ENCODE measurements at places on chromosomes 3 and 15. TPM values are rescaled to one million over a fixed set of nuclear protein-coding genes. Genes with fewer than 3 reads are reported as not detected.

LINGO1 gene
- total RNA-seq, result not detected

CHRD gene
- total RNA-seq, result not detected

LRRC3B gene
- total RNA-seq, result not detected

AGTR1 gene
- total RNA-seq, result not detected

ISLR gene
- not detected for total RNA-seq

FNDC3B gene
- 21.6 TPM for total RNA-seq

GABPB1 gene
- total RNA-seq, result 38.1 TPM

DNA sequence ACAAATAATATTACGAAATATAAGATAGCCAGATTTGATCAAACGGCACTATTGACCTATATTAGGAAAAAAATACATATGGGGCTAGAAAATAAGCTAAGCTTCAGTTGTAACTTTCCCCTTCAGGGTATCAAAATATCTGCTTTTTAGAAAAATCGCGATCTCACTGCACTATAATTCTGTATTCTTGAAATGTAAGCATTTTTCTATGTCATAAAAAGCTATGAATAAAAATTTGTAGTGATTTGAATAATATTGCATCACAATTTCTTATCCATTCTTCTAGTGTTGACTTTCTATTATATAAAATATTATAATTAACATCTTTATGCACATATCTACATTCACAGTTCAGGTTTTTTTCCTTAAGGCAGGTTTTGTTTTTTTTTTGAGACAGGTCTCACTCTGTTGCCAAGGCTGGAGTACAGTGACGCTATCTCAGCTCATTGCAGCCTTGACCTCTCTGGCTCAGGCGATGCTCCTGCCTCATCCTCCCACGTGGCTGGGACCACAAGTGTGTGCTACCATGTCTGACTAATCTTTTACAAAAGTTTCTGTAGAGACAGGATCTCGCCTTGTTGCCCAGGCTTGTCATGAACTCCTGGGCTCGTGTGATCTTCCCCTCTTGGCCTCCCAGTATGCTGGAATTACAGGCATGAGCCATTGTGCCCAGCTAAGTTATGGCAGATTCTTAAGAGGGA is 21.6 kb downstream of the EMC4 start:
- H3K4me1 ChIP-seq, result peaks cover 7% of the 10 kb centered on the region
- no peak for DNase-seq
- H3K4me3 ChIP-seq, result no peak overlapping the region
- H3K27me3 ChIP-seq, result no peaks in the 10 kb centered on the region

DNA sequence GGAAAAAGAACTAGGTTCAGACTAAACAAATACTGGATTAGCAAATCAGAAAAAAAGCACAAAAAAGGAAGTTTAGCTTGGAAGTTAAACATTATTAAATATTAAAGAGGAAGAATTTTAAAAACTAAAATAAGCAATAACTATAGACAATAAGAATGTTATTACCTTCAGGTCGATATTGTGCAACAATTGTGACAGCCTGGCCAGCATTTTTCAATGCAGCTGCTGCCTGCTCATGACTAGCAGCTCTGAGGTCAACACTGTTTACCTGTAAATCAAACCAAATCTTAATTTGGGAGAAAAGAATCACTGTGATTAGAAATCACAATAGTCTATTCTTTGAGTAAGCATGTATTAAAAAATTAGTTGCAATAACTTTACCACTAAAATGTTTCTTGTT is 75.1 kb upstream of the MELTF start:
- H3K4me3 ChIP-seq, result no peak overlapping the region
- H3K4me1 ChIP-seq, result no peaks in the 10 kb centered on the region
- no peaks in the 10 kb centered on the region for H3K27me3 ChIP-seq
- no peak overlapping the region for H3K27ac ChIP-seq

DNA sequence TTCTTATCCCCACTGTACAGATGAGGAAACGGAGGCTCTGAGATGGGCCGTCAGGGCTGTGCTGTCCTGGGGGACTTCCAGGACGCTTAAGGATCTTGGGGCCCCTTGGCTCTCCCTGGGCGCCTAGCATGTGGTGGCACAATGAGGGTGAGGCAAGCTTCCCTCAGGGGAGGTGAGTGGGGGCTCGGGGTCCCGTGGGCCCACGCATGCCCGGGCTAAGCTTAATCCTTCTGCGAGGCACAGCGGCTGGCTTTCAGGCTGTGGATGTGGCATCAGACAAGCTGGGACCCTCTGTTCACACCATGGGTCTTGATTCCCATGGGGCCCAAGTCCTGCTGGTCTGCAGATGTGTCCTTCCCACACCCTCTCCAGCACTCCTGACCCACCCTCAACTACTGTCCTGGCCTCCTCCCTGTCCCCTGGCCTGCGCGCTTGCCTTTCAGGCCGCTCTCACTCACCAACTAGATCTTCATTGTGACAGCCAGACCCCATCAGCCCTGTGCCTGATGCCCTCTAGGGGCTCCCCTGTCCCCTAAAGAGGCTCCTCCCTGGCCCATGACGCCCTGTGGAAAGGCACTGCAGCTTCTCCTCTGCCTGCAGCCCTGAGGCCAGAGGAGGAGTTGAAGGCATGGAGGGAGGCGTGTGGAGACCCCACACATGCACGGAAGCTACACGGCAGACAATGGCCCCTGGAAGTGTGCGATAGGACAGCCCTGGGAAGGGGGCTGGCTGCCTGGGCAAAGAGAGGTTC is 11.3 kb downstream of the DUSP7 start:
- H3K27me3 ChIP-seq, result no peaks in the 10 kb centered on the region
- peaks cover 3% of the 10 kb centered on the region for H3K4me1 ChIP-seq
- no peak overlapping the region for H3K27ac ChIP-seq
- no peak overlapping the region for H3K4me3 ChIP-seq

DNA sequence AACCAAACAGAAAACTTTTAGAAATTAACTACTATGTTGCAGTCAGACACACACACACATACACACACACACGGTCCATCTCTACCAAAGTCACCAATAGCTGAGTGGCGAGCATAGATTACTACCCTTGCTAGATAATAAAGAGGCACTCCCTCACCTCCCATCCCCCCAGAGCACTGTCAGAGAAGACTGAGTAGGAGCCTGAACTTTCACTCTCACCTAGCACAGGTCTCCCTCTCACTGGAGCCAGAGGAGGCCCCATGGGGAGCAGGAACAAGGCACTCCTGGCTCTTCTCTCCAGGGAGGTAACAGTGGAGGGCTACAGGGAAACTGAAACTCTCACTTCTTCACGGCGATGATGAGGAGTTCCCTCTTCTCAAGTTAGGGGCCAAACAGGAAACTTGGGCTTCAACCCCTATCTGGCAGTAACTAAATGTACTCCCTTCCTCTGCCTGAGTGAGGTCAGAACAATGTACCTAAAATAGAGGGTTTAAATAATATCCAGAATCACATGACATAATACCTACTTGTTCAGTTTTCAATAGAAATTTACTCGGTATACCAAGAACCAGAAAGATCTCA is 975.3 kb upstream of the GBE1 start:
- no peaks in the 10 kb centered on the region for H3K4me1 ChIP-seq
- no peak overlapping the region for H3K4me3 ChIP-seq
- DNase-seq, result no peak

DNA sequence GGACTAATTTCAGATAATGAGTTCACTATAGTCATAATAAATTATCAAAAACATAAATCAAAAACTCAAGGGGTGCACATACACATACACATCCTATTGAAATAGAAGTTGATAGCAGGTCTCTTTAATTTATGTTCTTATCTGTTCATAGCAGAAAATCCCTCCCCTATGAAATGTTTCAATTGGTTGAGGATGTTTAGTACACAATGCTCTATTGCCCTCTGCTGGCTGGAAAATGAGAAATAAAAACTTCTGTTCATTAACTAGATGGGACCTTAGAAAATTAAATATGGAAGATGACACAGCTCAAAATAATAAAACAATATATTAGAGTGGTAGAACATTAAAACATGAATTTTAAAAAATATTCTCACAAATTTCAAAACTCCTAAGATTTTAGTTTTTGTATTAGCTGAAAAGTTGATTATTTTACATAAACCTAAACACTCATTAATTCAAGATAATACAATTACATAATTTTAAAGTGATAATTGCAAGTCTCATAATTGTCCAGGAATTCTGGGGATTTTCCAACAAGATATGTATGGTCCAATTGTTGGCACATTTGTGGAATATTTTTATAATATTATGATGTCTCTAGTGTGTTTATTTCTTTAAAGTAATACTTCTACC is 735.0 kb downstream of the ROBO1 start:
- H3K27me3 ChIP-seq, result no peaks in the 10 kb centered on the region
- DNase-seq, result no peak

- no peaks in the 10 kb centered on the region for H3K27me3 ChIP-seq
- H3K36me3 ChIP-seq, result peaks cover 48% of the 10 kb centered on the region
- peak overlapping the region; percentile 41 for H3K27ac ChIP-seq
These were observed 104.6 kb downstream of the LRIG1 start for GRCh38 chr3:66396161-66396760.

GRCh38 chr3:154244644-154245043 is 79.6 kb downstream of the DHX36 start:
- DNase-seq, result no peak
- H3K27me3 ChIP-seq, result no peaks in the 10 kb centered on the region
- H3K4me3 ChIP-seq, result no peak overlapping the region

- H3K4me1 ChIP-seq, result no peaks in the 10 kb centered on the region
- H3K27me3 ChIP-seq, result no peaks in the 10 kb centered on the region
- no peak overlapping the region for H3K27ac ChIP-seq
- no peak for DNase-seq
These were observed 847.2 kb downstream of the PLOD2 start for GRCh38 chr3:145313751-145314150.

GRCh38 chr3:128307029-128307633 is 153.8 kb downstream of the EEFSEC start:
- H3K27ac ChIP-seq, result no peak overlapping the region
- no peaks in the 10 kb centered on the region for H3K36me3 ChIP-seq
- no peaks in the 10 kb centered on the region for H3K4me1 ChIP-seq
- H3K27me3 ChIP-seq, result no peaks in the 10 kb centered on the region
- no peak overlapping the region for H3K4me3 ChIP-seq

DNA sequence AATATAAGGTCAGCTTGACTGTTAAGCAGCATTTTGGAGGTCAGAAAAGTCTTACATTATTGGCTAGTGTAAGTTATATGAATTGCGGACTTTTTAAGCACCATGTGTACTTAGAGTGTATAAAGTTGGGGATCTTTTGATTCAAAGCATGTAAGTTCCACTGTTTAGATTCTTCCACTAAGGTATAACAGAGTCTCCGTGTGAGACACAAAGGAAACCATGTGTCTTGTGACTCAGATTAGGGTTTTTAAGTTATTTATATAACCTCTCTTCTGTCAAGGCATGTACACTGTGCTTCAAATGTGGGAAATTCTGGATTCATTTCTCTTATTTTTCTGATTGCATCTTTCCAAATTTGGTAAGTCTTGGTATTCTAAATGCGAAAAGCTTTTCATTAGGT is 143.5 kb upstream of the SOX2 start:
- DNase-seq, result no peak
- no peaks in the 10 kb centered on the region for H3K4me1 ChIP-seq
- H3K27me3 ChIP-seq, result no peaks in the 10 kb centered on the region
- no peak overlapping the region for H3K4me3 ChIP-seq

- no peak overlapping the region for H3K4me3 ChIP-seq
- DNase-seq, result no peak
- peaks cover 5% of the 10 kb centered on the region for H3K4me1 ChIP-seq
- no peaks in the 10 kb centered on the region for H3K27me3 ChIP-seq
These were observed 10.9 kb upstream of the LXN start for GRCh38 chr3:158683230-158683962.

GRCh38 chr3:3064297-3064696 is 45.9 kb downstream of the IL5RA start:
- H3K4me1 ChIP-seq, result no peaks in the 10 kb centered on the region
- no peak for DNase-seq
- no peaks in the 10 kb centered on the region for H3K36me3 ChIP-seq
- H3K27ac ChIP-seq, result no peak overlapping the region

DNA sequence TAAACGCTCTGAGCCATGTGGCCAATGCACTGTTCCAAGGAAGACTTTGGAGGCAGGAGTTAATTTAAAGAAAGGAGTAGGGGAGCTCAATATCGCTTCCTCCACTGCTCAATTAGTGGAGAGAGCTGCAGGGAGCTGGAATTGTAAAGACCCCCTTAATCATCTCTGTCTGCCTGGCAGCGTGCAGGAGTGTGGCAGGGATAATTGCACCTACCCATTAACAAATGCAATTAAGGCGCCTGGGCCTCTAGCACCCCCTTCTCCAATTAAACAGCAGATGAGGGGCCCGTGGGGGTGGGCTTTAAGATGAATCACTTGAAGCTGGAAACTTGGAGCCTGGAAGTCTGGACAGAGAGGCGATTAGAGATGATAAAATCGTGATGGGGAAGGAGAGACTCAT is 61.7 kb upstream of the GLCE start:
- no peak for DNase-seq
- no peak overlapping the region for H3K4me3 ChIP-seq
- H3K4me1 ChIP-seq, result peaks cover 7% of the 10 kb centered on the region
- no peak overlapping the region for H3K27ac ChIP-seq
- no peaks in the 10 kb centered on the region for H3K36me3 ChIP-seq

DNA sequence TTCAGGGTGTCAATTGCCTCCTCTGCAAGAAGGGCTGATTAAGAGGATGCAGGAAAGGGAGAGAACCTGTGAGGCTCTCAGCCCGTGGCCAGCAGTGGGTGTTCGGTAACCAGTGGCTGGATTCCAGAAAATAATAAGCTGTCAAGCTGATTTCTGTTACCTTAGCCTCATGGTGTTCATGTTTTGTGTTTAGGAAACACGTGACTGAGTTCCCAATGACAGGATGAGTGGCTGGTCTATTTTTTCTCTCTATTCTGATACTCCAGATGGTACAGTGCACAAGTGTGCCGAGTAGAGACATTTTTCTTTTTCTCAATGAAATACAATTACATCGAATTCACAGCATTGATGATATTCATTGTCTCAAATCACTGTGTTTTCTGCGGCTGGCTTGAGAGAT is 43.6 kb downstream of the EDEM1 start:
- H3K27ac ChIP-seq, result no peak overlapping the region
- H3K4me1 ChIP-seq, result peaks cover 3% of the 10 kb centered on the region
- DNase-seq, result no peak
- no peak overlapping the region for H3K4me3 ChIP-seq

- no peak for DNase-seq
- peaks cover 8% of the 10 kb centered on the region for H3K27me3 ChIP-seq
- H3K4me1 ChIP-seq, result no peaks in the 10 kb centered on the region
- no peak overlapping the region for H3K27ac ChIP-seq
- H3K4me3 ChIP-seq, result no peak overlapping the region
These were observed 127.0 kb upstream of the CD96 start for GRCh38 chr3:111415018-111415417.
